ENCODE measurements at places on chromosomes 6 and 20.
A peak's percentile ranks its signal among the peaks of the same experiment; 100 is the strongest.

DNA sequence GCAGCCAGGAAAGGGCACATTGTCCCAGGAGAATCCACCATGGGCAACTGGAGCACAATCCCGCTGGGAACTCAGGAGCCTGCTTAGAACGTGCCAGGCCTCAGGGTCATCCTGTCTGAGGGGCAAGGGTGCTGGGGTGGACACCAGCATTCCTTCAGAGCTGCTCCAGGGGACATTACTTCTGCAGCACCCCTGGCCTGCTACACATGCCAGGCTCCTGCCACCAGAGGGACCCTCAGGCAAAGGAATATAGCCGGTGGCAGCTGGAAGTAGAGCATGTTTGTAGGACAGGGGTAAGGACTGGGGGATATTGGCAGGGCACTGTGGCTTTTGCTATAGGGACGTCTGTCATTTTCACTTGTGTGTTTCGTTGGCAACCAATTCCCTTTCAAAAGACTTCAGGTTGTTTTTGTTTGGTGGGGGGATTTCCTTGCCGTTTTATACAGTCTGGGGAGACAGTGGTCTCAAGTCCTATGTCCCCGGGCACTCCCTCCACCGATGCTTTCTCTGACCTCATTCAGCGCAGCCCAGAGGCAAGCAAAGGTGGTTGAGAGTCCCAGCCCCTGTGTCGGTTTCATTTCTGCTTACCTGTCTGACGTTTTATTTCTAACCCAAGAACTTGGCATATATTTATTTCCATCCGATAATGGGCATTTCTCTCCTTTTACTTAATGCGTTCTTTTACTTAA is 130.8 kb downstream of the JPH2 start:
- no peak for DNase-seq

- DNase-seq = peak; percentile 54
Observed at GRCh38 chr6:111592726-111593511, 12.8 kb downstream of the TRAF3IP2 start.

GRCh38 chr6:169830876-169831275 is 79.5 kb downstream of the ERMARD start:
- no peak for DNase-seq

GRCh38 chr6:43275801-43276576 is 22.1 kb upstream of the SLC22A7 start:
- DNase-seq = peak; percentile 15

- peak; percentile 73 for DNase-seq
Observed at GRCh38 chr20:20010639-20011500, 6.3 kb upstream of the NAA20 start.

DNA sequence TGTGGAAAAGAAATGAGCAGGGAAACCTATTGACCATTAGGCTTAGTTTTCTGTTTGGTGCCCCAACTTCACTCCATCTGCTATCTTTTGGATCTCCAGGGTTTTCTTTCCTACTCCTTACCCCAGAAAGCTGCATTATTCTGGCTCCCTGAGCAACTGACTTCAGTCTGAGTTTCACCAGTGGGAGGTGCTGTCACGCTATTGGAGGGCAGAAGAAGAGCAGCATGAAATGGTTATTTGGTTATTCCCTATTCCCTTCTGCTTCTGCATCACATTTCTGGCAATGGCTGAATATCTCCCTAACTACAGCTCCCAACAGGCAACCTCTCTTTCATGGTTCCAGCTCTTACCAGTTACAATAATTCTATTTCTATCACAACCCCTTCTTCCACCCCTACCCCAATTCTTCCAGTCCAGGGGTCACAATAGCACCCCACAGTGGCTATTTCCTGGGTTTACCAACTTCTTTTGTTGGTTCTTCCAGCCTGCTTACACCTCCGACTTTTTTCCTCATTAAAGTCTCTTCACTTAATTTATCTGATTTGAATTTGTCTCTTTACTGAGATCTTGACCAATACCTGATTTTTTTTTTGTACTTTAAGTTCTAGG is 311.5 kb downstream of the PLCB1 start:
- DNase-seq = no peak

GRCh38 chr6:89035252-89036101 is 45.1 kb upstream of the PNRC1 start:
- DNase-seq = peak; percentile 99

GRCh38 chr20:22333885-22334545 is 250.4 kb downstream of the FOXA2 start:
- DNase-seq = peak; percentile 64

- peak; percentile 67 for DNase-seq
Observed at GRCh38 chr6:150191809-150192208, 49.0 kb downstream of the PPP1R14C start.

GRCh38 chr20:23668477-23668951 is 20.3 kb downstream of the CST4 start:
- DNase-seq = peak; percentile 39

GRCh38 chr6:15980801-15981200 is 148.1 kb upstream of the MYLIP start:
- DNase-seq = no peak

DNA sequence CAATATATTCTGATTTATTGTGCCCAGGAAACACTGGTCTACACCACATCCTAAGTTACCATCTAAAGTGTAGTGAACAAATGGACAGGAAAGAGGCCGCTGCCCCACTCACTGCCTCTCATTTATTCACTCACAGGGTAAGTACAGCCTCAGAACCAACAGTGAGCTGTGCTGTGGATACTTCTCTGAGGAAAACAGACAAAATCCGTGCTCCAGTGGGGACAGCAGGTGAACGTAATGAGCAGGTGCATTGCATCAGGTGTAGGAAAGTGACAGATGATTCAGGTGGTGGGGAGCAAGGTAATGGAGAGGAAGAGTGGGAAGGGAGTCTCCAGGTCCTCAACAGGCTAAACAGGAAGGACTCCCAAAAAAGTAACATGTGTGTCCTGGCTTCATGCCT is 8.4 kb upstream of the ULBP2 start:
- DNase-seq = no peak

- DNase-seq = no peak
Observed at GRCh38 chr20:51076786-51077685, 54.1 kb upstream of the KCNG1 start.

DNA sequence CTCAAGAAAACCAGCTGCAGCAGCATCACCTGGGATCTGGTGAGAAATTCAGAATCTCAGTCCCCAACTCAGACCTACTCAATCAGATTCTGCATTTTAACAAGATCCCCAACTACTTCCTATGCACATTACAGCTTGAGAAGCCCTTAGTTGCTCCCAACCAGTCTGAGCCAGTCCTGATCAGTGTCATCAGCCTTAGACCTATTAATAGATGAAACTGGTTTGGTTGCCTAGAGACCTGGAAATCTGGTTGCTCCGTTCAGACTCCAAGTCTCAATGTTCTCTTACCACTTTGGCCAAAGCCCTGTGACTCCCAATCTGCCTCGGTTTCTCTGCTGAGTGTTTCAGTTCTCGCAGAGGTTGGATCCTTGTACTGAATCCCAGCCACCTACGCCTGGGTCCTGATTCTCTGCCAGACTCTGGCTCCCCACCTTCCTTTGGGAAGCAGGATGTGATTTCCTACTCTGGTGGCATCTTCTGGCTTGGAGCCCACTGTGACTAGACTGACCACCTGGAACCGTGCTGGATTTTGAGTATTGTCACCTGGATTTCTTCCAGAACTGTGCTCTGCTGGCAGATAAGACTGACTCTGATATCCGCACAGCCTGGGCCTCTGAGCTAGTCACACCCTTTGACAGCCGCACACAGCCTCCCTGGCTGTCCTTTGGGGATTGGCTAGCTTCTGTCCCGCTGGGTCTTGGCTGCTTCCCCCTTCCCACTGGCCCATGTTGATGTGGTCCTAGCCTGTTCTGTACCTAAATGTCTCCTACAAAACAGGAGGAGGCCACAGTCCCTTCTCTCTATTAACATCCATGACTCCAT is 20.3 kb upstream of the ATXN1 start:
- peak; percentile 38 for DNase-seq

- no peak for DNase-seq
Observed at GRCh38 chr6:68649669-68650068, 14.6 kb downstream of the ADGRB3 start.

- DNase-seq = no peak
Observed at GRCh38 chr20:10201321-10201870, 17.2 kb upstream of the SNAP25 start.

- DNase-seq = peak; percentile 73
Observed at GRCh38 chr6:75210885-75211739, 5.3 kb upstream of the COL12A1 start.

DNA sequence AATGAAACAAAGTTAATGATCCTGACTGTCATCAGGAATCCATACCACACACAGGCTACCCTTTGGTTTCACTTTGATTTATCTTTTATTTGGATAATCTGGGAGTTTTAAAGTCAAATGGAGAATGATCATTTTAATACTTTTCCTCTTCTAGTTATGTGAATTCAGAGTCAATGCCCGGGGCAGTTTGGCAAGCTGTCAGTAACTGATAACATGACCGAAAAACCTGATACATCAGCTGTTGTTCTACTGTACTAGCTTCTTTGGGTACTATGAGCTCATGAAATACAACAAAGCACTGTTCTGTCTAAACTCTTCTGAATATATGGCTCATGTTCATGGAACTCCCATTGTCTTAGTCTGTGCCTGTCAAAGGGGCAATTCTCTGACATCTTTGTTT is 30.2 kb downstream of the KLHL31 start:
- DNase-seq = no peak

DNA sequence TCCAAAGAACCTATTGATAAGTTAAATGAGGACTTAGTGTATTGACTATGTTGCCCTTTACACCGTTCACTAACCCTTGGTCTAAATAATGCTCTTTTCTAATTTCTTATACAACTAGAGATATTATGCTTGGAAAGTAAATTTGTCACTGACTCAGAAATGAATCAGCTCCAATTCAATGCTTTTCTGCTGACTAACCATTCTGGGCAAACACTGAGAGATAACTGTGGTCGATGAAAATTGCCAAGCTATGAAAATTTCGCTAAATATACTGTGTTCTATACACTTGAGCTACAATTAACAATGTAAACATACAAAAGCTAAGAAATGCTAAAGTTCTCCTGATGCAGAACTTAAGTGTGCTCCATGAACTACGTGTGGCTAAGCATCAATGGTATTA is 23.1 kb upstream of the FBXO9 start:
- peak; percentile 90 for DNase-seq

DNA sequence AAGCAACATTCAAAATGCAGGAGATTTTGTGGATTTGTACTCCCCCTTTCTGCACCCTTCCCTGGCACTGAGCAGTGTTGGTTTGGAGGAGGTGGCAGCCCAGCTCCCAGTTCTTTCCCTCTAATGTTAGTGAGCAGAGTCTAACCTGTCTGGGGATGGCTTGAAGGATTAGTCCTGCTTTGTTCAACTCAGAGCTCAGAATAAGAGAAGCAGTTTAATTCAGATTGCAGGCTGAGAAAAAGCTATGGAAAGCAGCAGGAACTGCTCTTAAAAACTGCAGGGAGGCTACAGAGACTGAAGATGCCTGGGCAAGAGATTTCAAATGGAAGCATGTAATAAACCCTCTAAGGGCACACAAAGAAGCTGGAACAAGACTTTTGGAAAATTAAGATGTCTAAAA is 223.4 kb upstream of the GGTLC1 start:
- DNase-seq = no peak

GRCh38 chr6:150940941-150941340 is 75.4 kb downstream of the MTHFD1L start:
- DNase-seq = peak; percentile 93

GRCh38 chr6:143955971-143956370 is 52.1 kb downstream of the PLAGL1 start:
- DNase-seq = no peak

GRCh38 chr6:83215131-83216047 is 22.2 kb downstream of the RWDD2A start:
- DNase-seq = peak; percentile 80

GRCh38 chr20:23059846-23060245 is 10.4 kb upstream of the THBD start:
- no peak for DNase-seq

GRCh38 chr6:38136547-38136946 is 317.0 kb downstream of the ZFAND3 start:
- no peak for DNase-seq

DNA sequence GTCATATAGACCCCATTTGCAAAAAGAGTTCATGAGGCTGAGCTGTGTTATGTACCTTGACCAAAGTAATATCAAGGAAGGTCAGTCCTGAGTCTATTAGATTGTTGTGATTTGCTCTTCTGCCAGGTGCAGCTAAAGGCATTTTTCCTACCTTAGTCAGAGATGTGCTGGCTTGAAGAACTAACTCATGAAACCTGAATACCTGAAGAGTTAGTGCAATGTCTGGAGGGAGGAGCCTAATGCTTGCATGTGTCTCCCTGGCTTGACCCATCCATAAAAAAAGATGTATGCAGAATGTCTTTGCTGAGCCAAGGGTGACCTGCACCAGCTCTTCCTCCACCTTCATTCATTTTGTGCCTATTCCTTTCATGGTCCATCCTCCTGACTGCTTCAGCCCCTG is 742.0 kb downstream of the KIF16B start:
- no peak for DNase-seq

DNA sequence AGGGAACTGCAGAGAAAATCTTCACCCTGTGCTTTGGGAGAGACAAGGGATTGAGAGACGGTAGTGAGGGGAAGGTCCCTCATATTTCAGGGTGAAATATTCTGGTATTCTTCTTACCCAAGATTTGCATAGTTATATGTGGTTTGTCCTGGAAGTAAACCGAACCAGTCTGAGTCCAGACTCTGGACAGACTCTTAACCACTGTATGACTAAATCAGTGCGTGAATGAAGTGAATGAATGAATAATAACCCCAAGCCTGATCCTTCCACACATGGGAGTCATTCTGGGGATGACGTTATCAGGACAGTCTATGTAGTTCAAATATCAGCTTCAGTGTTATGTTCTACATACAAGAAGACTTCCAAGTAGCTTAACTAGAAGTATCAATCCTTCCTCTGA is 690.7 kb downstream of the KIF16B start:
- peak; percentile 13 for DNase-seq

- DNase-seq = no peak
Observed at GRCh38 chr6:142750998-142751397, 194.0 kb downstream of the HIVEP2 start.

DNA sequence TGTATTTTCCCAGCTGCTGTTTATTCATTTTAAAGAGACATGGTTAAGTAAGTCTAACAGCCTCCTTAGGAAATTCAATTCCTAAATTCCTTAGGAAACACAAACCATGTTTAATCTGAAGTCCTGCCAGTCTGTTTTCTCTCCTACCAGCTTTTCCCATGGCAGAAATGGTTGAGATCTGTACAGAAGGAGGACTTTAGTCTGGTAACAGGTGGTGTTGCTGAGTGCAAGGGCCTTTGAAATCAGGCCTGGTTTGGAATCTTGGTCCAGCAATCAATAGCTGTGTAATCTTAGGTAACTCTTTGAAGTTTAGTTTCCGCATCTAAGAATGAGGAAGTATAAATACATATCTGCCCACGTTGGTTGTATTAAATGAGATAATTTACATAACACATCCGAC is 232.5 kb downstream of the LAMA2 start:
- DNase-seq = no peak

DNA sequence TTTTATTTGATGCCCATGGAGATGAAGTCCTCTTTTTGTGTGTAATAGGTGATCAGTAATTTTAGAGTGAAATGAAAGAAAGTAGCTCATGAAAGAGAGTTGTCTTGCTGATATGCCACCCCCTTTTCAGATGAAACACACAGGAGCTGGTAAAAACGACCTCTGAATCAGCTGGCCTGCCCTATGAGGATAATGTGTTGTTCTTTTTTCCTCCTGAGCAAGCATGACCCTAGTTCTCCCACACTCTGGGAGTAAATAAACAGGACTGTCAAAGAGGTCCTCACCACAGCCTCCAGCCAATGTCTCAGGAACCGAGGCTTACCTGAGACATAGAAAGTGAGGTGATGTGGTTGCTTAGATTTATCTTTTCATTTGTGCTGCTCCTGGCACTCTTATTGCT is 29.5 kb downstream of the GPX5 start:
- no peak for DNase-seq

- DNase-seq = no peak
Observed at GRCh38 chr20:20188647-20189046, 136.3 kb downstream of the CFAP61 start.
